Daoy (cell line): ENCODE measurements at places on chromosomes 5 and 9. TPM values are rescaled to one million over a fixed set of nuclear protein-coding genes. Genes with fewer than 3 reads are reported as not detected.

Gene SPAG8
- total RNA-seq, result 0.57 and 0.65 TPM in 2 replicates

Gene ARRDC3
- total RNA-seq, result 45.1 and 48.7 TPM in 2 replicates

DNA sequence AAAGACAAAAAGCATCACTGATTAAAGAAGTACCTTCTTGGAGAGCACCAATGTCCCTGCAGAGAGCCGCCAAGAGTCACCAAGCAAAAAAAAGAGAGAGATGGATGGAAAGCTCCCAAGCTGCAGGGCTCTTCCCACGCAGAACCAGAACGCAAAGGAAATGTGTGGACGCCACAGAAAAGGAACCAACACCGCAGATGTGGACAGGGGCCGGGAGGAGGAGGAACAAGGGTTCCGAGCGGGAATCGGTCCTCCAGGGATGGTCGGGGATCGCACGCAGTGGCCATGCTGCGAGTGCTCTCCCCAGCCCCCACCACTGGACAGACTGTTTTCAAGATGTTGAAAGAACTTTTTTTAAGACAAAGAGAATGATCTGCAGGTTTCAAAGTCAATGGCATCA, 40.2 kb upstream of the ZNF354A start:
- no peak for DNase-seq

DNA sequence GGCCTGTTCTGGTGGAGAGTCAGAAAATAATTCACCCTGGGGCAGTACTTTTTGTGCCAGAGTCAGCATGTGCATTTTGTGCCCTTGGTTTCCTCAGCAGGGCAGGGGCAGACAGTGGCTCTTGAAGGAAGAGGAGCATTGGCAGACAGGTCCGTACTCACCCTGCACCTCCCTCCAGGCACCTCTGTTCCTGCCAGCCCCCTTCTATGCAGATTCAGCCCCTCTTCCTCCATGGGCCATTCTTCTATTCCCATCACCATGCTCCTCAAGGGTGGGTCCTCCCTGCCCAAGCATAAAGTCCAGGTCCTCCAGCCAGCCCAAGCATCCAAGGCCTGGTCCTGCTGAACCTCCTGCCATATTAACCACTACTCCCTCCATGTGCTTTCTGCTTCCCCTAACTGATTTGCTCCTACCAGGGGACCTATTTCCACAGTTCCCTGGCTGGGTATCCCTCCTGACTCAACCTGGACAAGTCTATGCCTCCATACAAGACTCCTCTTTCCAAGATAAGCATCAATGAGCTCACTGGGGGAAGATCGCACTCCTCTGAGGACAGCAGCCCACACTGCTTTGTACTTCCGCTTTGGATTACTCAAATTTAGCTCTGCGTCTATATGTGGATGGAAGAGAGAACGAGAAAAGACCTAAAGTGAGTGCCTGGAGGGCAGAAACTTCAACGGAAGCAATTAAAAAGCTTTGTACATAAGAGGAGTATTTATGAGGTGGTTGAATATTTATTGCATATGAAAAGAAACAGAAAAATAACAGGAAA, 9.3 kb upstream of the ACSL6 start:
- DNase-seq, result peak; percentile 12

- DNase-seq, result no peak
These were observed 61.7 kb upstream of the ELAVL2 start for GRCh38 chr9:23887781-23888180.

DNA sequence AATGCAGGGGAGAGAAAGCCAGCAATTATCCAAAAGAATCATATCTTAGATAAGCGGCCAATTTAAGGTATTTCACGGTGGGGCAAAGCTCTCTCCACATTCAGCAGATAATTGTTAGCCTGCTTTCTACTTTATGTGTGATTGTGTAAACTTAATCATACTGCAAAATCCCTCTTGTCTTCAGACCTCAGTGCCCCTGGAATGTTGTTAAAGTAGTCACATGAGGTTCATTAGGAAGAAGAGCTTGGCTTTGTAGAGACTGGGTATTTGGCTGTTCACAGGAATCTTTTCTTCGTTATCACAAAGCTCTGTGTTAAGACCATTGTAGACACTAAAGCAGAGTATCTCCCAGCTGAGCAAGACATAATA, 127.0 kb downstream of the RFK start:
- no peak for DNase-seq

- DNase-seq, result no peak
These were observed 13.4 kb downstream of the ABHD17B start for GRCh38 chr9:71897577-71897976.
